Stimulated activated CD4-positive, alpha-beta T cell treated with anti-CD3 and anti-CD28 coated beads, TNF-alpha, amount 100 ng/mL, for 1 hour (primary cell): ENCODE measurements at places on chromosomes 16 and 17.

GRCh38 chr17:72176516-72176851, 55.7 kb downstream of the SOX9 start:
- DNase-seq: no peak

GRCh38 chr16:52914428-52914827, 138.3 kb downstream of the CHD9NB start:
- no peak for DNase-seq

DNA sequence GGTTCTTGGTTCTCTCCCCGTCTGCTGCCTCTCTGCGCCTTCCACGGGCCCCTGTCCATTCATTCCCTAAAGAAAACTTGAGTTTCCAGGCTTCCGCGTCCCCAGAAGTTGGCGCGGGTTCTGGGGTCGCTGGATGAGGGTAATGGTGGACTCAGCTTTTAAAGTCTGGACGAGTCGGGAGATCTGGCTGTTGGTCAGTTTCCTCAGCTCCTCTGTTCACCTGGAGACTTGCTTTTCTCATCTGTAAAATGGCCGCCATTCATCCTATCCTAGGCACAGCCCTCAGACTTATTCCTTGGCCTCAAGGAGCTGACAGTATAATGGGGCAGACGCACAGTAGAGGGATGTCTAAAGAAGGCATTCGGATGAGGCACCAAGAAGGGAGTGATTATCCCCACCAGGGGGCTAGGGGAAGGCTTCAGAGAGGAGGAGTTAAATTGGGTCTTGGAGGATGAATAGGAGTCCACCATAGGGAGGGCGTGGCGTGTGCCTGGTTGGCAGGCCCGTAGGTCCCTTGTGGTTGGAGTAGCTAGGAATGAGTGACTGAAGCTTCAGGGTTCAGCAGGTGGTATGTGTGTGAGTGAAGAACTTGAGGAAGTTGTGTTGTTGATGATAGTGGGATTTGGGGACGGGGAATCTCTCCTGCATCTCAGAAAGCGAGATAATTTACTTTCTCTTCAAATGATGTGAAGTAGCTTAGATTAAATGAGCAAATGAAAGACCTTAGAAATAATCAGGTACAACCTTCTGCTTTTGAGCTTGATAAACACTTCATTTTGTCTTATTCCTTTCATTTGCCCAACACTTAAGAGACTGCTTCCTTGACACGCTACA, 652 bp downstream of the VPS35L start:
- no peak for DNase-seq

GRCh38 chr17:59846394-59847165, 46.2 kb downstream of the TUBD1 start:
- no peak for DNase-seq

DNA sequence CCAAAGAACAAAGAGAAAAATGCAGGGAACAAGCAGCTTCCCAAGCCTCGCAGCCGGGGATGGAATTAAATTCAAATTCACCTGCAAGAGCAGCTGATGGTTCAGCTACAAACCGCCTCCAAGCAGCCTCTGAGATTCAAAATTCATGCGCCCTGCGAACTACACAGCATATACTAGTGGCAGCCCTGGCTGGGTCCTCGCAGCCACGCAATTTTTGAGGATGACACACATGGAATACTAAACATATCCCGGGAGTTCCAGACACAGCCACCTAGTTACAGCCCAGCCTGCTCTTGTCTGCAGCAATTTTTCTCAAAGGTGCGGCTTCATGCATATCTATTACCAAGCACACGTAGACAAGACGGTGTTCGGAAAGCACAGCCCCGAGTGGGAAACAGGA, 35.9 kb upstream of the KIFC3 start:
- no peak for DNase-seq

DNA sequence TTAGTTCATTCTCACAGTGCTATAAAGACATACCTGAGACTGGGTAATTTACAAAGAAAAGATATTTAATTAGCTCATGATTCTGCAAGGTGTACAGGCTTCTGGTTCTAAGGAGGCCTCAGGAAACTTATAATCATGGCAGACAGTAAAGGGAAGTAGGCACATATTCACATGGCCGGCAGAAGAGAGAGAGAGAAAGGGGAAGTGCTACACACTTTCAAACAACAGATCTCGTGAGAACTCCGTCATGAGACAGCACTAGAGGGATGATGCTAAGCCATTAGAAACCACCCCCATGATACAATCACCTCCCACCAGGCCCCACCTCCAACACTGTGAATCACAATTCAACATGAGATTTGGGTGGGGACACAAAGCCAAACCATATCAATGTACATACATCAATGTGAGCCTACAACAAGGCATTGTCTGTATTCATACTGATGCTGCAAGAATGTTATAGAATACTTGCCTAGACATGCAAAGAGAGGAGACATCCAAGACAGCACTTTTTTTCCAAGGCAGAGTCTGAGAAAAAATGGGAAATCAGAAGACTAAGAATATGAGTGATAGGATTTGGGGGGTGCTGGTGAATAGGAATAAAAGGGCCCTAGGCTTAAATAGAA, 114.8 kb upstream of the XYLT1 start:
- DNase-seq: no peak

GRCh38 chr16:78130950-78131349, 31.5 kb downstream of the WWOX start:
- no peak for DNase-seq

DNA sequence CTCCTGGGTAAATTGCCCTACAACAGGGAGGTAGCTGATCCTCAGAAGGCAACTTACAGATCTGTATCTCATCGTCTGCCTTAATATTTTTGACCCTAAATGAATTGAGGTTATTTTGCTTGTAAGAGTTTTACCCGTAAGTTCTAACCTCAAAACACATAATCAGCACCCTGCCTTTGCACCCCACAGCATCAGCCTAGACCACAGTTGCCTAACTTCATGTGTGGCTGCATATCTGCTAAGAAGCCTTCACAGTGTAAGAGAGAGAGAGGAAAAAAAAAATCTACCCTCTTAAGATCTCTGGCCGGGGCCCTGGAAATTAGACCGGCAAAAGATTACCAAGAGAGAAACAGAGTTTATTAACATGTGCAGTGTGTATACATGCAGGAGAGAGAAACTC, 76.9 kb downstream of the ARHGAP44 start:
- DNase-seq: no peak

GRCh38 chr16:73071131-73071940, 23.4 kb upstream of the ZFHX3 start:
- DNase-seq: no peak
